ENCODE measurements at places on chromosomes 7 and 10. TPM values are rescaled to one million over a fixed set of nuclear protein-coding genes. Genes with fewer than 3 reads are reported as not detected.
A peak's percentile ranks its signal among the peaks of the same experiment; 100 is the strongest.

- no peak for DNase-seq
Measured at GRCh38 chr10:116300542-116300941, 23.7 kb upstream of the CCDC172 start.

DNA sequence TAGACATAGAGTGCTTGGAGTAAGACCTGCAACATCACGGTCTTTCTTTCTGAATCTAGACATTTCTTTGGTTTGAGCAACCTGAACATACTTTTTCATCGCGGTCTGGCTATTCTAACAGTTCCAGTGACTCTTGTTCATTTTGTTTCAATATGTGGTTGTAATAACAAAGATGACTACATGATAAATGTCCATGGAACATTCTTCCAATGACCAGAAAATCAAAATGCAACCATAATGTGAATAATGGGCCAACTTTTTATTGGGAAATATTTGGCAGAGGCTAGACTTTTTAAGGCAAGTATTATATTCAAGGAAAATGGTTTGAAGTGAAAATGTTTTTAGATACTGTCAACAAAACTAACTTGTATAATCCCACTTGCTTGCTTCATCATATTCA, 282.5 kb downstream of the INHBA start:
- DNase-seq, result no peak

- no peak for DNase-seq
Measured at GRCh38 chr7:139687211-139687954, 90.4 kb downstream of the HIPK2 start.

DNA sequence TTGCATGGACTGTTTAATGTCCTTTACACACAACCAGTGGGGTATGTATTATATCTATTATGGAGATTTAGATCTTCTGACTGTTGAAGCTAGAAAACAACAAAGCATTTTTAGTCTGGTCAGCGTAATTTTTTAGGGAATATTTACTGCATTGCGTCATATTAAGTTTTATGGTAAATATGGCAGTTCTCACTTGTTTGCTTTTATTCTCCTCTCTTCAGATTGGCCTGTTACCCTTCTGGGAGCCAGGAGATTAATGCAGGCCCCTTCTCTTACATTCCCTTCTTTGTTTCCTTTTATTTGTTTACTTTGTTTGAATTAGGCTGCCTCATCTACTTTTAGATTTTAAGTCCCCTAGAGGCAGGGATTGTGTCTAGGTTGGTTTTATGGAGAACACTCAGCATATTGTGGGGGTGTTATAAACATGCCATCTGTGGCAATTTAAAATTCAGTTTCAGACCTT, 13.8 kb downstream of the UBE2D1 start:
- DNase-seq, result peak; percentile 27

The HTR5A gene
- not detected for total RNA-seq

The BAIAP2L1 gene
- 24.7 TPM for total RNA-seq
